ACHN (cell line): ENCODE measurements at places on chromosomes 12 and 14.
A peak's percentile ranks its signal among the peaks of the same experiment; 100 is the strongest.

DNA sequence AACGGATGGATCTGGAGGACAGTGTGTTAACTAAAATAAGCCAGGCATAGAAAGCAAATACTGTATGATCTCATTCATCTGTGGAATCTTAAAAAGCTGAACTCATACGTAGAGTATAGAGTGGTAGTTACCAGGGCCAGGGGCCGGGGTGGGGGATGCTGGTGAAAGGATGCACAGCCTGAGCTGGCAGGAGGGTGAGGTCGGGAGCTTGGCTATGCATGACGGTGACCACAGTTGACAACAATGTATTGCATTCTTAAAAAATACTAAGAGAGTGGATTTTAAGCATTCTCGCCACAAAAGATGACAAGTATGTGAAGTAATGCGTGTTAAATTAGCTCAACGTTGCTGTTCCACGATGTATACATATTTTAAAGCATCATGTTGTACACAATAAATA is 351.3 kb downstream of the TMEM121 start:
- DNase-seq: no peak

DNA sequence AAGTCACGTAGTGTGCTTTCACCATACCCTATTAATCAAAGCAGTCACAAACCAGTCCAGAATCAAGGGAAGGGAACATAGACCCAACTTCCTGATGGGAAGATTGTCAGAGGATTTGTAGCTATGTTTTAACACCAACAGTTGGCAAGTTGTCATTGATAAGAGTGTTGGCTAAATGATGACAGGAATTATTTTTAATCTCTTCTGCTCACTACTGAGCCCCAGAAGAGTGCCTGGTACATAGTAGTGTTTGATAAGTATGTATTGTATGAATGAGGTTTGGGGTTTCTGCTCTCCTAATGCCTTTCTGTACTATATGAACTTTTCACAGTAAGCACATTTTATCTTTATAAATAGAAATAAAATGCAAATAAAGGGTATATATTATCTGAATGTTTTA is 14.7 kb downstream of the HCFC2 start:
- DNase-seq: no peak

- DNase-seq: no peak
Measured at GRCh38 chr12:62190689-62191490, 69.3 kb upstream of the USP15 start.

- DNase-seq: no peak
Measured at GRCh38 chr12:107631715-107632114, 53.9 kb upstream of the PWP1 start.

DNA sequence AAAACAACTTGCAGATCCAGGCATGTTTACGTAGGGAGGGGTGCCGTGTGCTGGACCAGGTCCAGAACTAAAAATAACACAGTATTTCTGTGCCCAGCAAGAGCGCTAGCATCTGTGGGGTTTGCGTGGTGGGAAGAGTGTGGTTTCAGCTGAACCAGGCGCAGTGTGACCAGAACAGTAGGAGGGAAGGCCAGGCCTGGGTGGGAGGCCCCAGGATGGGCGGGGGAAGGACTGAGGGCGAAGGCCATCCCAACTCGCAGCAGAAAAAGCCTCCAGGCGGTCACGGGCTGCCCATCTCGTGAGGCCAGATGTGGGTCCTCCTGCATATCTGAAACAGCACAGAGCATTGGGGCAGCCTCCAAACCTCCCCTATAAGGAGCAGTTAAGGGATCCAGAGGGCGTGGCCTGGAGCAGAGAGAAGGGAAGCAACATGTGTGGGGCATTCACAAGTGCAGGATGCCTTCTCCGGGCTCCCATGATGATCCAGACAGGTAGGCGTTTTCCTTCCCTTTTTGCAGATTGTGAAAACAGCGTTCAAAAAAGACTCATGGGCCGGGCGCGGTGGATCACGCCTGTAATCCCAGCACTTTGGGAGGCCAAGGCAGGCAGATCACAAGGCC is 17.8 kb upstream of the CD9 start:
- no peak for DNase-seq

DNA sequence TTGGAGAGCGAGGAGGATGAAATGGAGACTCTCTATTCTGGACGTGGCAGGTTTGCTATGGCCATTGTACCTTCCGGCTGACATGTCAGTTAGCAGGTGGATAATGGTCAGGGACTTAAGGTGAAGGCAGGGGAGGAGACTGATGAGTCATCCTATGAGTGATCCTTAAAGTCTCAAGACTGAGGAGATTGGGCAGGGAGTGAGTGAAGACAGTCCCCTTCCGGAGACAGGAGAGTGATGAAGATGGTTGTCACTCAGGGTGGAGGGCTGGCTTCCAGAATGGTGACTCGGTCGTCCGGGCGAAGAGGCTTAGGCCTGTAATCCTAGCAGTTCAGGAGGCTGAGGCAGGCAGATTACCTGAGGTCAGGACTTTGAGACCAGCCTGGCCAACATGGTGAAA is 49.8 kb upstream of the CCDC63 start:
- no peak for DNase-seq

- no peak for DNase-seq
Measured at GRCh38 chr14:28141662-28142061, 624.9 kb upstream of the FOXG1 start.

DNA sequence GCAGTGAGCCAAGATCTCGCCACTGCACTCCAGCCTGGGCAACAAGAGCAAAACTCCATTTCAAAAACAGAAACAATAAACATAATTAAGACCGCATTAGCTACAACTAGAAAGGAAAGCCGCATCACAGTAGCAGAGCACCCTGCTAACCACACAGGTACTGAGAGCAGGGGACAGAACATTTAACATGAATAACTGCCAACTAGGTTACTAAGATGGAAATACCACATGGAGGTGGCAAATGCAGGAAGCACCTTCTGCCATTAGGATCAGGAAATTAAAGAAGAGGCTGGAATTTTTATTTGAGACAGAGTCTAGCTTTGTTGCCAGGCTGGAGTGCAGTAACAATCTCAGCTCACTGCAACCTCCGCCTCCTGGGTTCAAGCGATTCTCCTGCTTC is 41.9 kb downstream of the CDC42BPB start:
- no peak for DNase-seq

DNA sequence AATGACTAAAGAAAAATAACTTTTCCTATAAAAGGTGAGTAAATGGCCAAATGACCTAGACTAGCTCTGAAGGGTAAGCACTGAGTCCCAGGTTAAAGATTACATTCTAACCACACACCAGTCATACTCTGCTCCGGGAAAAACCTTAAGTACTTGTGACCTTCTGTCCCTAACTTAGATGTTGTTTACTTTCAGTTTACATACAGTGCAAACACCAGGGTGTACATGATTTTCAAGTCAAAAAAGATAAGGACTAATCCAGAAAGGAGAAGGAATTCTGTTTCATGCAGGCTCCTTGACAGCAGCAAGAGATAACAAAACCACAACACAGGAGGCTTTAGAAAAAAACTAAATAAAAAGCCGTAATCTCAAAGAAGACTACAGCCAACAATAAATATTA is 174.2 kb downstream of the PPM1H start:
- peak; percentile 83 for DNase-seq

DNA sequence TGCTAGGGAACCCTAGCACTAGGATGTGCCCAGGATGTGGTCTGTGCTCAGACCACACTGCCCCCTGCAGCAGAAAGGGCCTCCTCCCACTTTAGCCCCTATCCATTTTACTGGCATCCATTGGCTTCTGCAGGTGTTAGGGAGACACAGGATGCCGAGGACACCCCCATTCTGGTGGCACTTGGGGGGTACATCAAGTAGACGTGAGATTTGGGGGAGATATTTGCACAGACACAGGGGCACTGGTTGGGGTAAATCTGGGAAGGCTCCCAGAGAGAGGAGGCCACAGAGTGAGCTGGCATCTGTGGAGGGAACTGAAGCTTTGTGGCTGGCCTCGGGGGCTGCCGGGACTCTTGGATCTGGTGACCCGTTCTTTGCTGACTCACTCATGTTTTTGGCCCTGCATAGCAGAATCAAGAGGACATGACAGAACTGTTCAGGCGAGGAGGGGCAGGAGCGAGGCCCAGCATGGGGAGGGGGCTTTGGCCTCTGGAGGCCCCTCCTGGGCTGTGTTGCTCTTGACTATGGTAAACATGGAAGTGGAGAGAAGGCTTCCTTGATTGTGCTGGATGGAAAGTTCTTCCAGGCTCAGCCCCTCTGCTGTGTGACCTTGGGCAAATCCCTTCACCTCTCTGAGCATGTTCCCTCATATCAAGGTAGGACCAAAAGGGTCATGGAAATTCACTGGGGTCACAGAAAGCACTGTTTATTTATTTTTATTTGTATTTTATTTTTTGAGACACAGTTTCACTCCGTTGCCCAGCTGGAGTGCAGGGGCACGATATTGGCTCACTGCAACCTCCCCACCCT is 1.8 kb downstream of the PLBD2 start:
- DNase-seq: peak; percentile 21

DNA sequence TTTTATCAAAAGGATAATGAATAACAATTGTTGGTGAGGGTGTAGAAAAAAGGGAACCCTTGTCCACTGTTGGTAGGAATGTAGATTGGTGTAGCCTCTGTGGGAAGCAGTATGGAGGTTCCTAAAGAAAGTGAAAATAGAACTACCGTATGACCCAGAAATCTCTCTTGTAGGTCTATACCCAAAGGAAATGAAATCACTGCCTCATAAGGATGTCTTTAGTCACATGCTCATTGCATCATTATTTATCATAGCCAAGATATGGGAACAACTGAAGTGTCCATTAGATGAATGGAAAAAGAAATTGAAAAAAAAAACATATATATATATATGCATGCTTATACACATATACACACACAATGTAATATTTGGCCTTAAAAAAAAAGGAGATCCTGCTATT is 158.8 kb upstream of the NPAS3 start:
- DNase-seq: no peak
